ENCODE measurements at places on chromosomes 4 and X.

GRCh38 chrX:97158269-97158668 is 274.6 kb downstream of the RPA4 start:
- no peak for DNase-seq

DNA sequence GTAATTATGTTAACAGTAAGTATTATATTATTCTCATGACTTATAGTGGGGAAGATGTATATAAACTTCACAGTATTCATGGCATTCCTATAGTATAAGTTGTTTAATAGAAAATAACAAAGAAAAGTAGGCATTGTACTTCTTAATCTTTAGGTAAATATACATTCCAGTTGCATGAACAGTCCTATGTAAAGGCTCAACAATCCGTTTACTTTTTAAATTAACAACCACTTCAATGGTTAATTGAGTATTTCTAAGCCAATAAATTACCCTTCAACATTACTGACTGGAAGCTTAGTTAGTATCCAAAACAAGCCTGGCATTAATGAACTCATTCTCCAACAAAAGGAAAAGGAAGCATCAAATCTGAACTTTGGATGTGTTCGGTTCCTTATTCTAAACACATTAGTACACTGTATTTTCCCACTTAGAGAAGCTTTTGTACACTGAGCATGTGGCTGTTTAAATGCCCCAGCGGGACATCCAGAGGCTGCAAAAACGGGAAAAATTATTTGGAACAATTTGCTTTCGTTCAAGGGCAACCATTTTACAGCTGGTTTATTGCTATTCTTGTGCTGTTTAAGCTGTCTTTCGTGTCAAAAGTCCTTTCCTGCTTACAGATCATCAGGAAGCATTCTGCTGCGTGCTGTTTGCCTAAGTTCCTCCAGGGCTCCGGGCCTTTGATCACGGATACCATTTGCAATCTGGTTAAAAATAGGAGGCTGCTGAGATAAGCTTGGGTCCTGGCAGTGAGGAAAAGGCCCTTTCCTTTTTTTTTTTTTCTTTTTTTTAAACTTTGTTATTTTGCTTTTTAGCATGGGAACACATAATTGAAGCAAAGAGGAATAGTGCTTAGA is 460.3 kb downstream of the SPRY1 start:
- peak; percentile 63 for DNase-seq

GRCh38 chrX:116417214-116417613 is 19.2 kb upstream of the SLC6A14 start:
- DNase-seq: no peak

- no peak for DNase-seq
Measured at GRCh38 chr4:166816890-166817289, 417.4 kb downstream of the SPOCK3 start.

GRCh38 chrX:153642051-153642654 is 4.8 kb upstream of the DUSP9 start:
- DNase-seq: no peak

DNA sequence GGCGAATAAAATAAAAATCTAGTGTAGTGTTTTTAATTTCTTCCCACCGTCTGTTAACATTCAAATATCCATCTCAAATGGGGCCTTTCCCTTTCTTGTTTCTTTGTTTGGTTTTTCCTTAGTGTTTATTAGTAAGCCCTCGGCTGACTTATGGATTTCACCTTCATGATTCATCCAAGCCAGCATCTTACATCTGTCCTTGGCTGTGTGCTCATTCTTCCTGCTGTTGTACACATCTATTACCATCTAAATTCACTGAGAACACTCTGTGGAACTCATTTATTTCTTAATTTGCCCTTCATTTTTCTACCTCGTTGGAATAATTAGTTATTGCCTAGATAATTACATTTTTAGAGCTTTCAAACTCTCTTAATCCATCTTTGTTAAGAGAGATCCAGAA is 84.9 kb downstream of the SPCS3 start:
- DNase-seq: no peak

DNA sequence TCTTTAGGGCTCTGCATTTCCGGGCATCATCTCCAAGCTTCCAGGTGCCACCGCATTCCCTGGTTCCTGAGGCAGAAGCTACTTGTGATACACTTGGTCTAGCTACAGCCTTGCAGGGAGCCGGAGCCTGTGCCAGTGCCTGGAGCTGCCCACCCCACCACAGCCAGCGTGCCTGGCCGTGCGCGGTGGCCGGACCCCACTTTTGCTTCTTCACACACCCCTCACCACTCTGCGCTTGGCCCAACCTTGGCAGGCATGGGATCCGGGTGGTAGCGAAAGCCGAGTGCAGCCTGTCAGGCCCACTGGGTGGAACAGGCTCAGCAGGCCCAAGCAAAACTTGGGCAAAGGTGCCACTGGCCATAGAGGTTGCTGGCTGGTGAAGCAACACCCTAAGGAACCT is 823.7 kb downstream of the GLUD2 start:
- DNase-seq: no peak

GRCh38 chr4:100422894-100423293 is 94.9 kb downstream of the EMCN start:
- no peak for DNase-seq

GRCh38 chr4:37839426-37839825 is 12.9 kb downstream of the PGM2 start:
- DNase-seq: no peak

- DNase-seq: no peak
Measured at GRCh38 chr4:53713296-53713695, 122.0 kb upstream of the LNX1 start.

DNA sequence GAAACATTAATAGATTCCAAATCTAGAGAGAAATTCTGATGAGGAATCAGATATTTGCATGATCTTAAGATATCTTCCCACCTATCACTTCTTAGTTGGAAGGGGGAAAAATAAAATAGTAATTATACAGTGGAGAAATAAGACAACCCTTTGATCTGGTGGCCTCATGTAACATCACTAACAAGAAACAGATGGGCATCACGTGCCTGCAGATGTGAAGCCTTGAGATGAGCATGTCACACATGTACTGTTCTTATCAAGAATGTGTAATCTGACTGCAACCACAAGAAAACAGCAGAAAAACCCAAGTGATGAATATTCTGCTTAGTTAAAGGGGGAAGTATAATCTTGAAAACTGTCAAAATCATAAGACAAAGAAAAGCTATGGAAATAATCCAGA is 31.4 kb upstream of the NKX6-1 start:
- no peak for DNase-seq

GRCh38 chr4:27129871-27130366 is 269.3 kb downstream of the STIM2 start:
- no peak for DNase-seq

DNA sequence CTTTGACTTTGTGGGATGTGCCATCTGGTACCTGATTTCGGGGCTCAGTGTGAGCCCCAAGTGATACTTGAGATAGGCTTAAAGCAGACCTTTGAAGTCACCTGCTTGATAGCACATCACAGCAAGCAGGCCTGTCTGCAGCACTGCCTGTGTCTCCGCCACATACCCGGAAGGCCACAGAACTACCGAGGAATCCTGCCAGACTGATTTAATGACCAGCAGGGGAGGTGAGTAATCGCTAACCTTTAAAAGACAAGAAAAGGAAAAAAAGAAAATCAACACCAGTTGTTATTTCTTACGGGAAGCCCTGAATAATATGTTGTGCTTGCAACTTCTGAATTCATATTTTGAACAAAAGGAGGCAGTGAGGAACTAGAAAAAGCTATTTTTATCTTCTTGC is 6.8 kb downstream of the PTCHD1 start:
- no peak for DNase-seq

GRCh38 chr4:57410331-57411052 is 300.3 kb upstream of the IGFBP7 start:
- DNase-seq: no peak

DNA sequence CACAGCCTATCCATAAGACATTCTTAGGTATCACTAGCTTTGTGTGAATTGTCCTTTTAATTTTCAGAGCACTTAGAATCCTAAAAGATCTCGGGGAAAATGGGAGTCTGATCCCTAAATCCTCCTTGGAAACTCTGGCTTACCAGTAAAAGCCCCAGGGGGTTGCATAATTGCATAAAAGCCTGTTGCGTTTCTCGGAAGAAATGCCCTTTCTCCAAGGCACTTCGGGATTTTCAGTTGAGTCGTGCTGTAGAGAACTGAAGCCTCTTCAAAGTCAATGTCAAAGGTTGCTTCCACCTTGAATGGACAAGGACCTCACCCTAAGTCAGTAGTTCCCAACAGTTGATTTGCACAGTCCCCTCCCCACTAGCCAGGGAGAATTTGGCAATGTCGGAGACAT is 20.8 kb downstream of the FAM184B start:
- DNase-seq: no peak

DNA sequence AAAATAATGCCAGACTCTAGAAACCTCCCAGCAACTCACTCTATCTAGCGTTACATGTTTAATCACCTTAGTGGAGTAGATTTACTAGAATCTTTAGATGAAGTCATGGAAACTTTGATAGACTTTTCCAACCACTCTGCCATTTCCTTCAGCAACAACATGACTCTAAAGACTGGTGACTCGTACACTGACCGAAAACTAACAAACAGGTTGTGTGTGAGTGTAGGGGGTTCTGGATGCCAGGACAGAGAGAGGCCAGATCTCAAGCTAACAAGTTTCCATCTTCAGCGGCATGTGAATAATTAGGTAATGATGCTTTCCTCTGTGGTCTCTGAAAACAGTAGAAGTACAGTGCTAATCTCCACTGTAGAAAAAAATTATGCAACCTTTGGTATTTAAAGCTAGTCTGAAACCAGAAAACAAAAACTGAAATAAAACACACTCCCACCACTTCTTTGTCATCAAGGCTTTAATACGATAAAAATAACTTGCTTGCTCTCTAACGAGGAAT is 286.4 kb downstream of the PRDM5 start:
- DNase-seq: no peak

DNA sequence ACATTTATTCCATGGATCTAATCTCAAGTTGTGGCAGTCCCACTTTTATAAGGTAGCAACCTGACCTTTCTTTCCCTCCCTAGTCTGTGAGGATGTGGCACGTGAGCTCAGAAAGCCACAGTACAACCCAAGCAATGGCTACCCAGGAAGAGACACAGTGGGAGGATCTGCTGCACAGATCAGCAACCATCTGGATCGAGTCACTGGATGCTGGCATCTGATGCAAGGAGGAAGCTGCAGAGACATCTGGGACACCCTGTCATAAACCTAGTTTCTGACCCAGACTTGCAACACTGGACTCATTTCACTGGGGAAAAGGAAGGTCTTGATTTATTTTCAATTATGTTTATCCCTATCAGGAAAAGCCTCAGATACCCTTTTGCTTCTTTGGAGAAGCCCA is 327.1 kb downstream of the PAPSS1 start:
- no peak for DNase-seq

- DNase-seq: peak; percentile 5
Measured at GRCh38 chrX:69222103-69223090, 57.1 kb upstream of the PJA1 start.

DNA sequence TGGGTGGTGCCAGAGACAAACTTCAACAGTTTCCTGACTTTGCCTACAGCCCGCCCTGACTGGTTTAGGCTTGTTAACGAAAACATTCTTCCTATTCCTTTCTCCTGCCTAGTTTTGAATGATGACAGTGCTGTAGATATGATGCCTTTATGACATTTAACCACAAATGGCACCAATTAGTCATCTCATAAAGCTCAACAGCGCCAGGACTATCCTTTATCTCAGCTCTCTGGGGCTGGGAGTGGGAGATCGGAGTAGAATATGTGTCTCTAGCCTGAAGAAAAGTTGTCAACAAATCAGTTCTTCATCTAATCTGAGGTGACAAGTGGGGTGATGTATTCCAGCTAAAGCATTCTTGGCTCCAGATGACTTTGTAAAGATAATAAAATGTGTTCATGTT is 64.6 kb upstream of the SH3RF1 start:
- no peak for DNase-seq

DNA sequence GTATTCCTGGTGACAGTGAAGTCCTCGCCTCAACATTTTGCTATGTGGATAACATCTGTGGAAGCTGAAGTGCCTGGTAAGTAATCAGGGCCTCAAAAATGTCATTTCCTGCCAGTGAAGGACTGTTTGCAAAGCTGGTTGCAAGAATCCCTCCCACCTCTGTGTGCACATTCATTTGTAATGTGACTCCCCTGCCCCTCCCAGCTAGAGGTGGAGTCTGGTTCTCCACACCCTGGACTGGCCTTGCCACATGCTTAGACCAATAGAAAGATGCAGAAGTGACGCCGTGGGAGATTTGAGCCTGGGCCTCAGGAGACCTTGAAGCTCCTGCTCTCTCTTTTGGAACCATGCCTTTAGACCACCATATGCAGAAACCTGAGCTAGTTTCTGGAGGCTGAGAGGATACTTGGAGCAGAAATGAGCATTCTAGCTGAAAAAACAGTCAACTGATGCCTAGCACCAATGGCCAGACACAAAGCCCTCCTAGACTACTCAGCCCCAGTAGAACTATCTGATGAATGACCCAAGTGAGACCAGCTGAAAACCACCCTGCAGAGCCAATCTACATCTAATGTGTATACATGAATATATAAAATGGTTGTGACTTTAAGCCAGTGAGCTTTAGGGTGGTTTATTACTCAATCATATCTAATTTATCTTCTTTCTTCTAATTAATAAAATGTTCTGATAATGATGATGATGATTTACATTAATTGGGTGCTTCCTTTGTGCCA is 47.8 kb upstream of the CRMP1 start:
- DNase-seq: no peak

DNA sequence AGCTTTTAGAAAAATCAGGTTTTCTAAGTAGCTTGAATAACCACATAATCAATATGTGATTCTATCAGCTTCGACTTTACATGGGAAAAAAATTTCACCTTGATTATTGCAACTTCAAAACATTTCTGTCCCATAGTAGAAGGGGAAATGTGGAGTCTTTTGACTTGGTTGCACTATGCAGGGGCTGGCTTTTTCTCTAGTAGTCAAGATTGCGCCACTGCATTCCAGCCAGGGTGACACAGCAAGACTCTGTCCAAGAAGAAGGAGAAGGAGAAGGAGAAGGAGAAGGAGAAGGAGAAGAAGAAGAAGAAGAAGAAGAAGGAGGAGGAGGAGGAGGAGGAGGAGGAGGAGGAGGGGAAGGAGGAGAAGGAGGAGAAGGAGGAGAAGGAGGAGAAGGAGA is 84.9 kb downstream of the MAML3 start:
- DNase-seq: no peak

GRCh38 chrX:12372111-12372510 is 233.8 kb downstream of the FRMPD4 start:
- no peak for DNase-seq

DNA sequence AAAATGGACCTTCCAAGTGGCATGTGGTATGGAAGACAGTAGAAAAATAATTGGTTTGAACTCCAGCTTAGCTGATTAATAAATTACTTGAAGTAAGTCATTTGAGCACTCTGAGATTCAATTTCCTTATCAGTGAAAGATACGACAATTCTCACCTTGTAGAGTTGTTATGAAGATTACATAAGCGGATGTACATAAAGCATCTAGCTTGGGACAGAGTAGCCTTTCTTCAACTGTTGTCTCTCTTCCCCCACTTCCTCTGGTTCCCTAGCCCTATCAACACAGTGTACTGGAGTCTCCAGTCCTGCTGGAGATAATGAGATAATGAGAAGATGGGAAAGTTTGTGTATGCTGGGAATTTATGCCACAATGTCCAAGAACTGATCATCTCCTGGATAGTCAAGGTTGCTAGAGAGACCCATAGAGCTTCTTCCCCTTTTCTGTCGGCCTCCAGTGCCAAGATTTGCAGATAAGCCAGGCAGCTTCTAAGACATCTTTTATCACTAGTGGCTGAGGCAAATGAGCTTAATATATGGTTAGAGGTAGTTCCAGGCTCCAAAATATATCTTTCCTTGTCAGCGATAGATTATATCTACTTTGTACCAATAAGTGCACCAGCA is 33.9 kb downstream of the VSIG4 start:
- no peak for DNase-seq

Measured in glomerular endothelial cell (primary cell).